ENCODE measurements at places on chromosomes 2 and 18.

DNA sequence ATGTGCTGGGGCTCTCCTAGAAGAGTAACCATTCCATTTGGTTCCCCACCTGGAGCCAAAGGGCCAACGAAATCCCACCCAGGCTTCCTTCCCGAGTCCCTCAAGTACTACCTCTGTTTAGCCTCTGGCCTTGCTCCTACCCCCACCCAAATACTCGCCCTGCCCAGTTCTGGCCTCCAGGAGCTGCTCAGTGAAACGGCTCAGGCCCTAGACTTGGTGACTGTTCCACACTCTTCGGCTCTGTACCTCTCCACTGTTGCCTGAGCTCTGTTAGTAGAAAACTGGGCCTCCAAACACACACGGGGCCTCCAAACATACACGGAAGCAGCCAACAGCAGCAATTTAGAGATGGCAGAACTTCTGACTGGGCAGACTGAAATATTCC is 4.2 kb downstream of the OTX1 start:
- DNase-seq, result no peak

GRCh38 chr2:30747206-30747605 is 60.0 kb downstream of the CAPN13 start:
- no peak for DNase-seq

DNA sequence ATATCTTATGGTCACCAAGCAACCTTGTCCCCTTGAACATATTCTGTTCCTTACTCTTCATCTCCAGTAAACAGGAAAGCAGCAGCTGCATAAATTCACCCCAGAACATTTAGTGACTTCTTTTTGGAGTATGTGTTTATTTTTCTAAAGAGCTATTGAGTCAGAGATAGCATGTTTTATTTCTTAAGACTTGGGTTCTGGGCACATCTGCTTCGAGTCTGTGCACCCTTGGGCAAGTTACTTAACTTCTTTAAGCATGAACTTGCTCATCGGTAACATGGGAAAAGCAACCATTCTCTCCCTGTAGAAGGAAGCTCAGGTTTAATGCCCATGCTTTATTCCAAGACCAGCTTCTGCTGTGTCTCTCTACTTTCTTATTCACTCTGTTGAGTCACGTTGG is 309.3 kb upstream of the MEX3C start:
- DNase-seq, result no peak

GRCh38 chr2:232615339-232615738 is 18.1 kb upstream of the EFHD1 start:
- no peak for DNase-seq

- DNase-seq, result no peak
These were observed 1.9 kb downstream of the TCF23 start for GRCh38 chr2:27150639-27151230.

All from CD4-positive, alpha-beta T cell treated with Interleukin-12 subunit alpha and Interleukin-12 subunit beta, for 1 hour (primary cell).